ENCODE measurements at places on chromosomes 11 and 22.
A peak's percentile ranks its signal among the peaks of the same experiment; 100 is the strongest.

- DNase-seq = no peak
Observed at GRCh38 chr11:6497069-6497839, at the start of gene DNHD1. Gene DNHD1, plus strand, starts transcription at chr11:6497280. Its CDS starts 936 bp downstream, at chr11:6498216.

- DNase-seq = no peak
Observed at GRCh38 chr11:110077346-110077745, 15.8 kb upstream of the ZC3H12C start.

- no peak for DNase-seq
Observed at GRCh38 chr11:34792814-34793258, 123.3 kb downstream of the APIP start.

- DNase-seq = no peak
Observed at GRCh38 chr22:35686298-35686697, 31.4 kb upstream of the APOL5 start.

- no peak for DNase-seq
Observed at GRCh38 chr11:88383447-88383846, 45.9 kb upstream of the CTSC start.

DNA sequence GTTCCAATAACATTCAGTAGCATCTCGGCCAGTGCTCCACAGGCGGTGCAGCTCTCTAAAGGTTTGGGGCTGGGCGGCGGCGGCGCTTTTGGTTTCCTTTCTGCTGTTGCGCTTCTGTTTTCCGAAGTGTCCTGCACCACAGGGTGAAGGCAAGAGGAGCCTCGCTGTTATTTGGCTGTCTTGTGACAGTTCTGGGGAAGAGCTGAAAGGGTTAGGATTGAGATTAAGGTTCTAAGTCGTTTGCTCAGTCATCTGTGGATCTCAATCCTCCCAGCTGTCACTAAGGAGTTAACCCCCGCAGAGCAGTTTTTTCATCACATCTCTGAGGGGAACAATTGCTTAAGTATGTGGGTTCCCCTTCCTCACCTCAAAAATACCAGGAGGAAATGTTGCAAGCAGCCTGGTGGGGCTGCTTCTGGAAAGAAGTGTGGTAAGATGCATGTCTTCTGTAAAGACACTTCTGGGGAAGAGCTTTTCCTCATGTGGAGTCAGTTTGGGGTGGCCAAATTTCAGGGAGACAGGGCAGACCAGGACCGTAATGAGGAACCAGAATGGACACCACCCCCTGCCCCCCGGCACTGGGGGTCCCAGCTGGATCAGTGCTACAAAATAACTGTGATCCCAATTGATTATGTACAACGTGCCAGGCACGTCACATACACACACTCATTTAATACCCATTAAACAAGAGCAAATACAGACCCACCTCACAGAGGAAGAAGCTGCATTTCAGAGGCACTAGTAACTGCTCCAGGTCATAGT lies 14.2 kb downstream of the TMEM121B start:
- DNase-seq = no peak

DNA sequence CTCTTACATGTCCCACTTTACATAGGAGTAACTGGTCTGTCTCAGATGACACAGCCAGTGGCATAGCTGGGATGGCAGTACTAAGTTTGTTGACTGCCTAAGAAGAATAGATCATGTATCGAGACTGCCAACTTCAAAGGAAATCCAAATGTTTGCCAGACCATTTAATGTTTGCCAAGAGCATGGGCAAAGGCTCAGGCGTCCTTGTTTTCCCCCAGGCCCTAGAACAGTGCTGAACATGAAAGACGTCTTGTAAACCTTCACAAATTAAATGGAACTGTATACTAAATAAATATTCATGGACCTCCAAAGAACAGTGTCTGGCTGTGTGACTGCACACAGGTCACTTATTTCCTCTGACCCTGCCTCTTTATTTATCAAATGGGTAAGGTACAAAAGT lies 234.7 kb upstream of the CCDC90B start:
- DNase-seq = no peak

DNA sequence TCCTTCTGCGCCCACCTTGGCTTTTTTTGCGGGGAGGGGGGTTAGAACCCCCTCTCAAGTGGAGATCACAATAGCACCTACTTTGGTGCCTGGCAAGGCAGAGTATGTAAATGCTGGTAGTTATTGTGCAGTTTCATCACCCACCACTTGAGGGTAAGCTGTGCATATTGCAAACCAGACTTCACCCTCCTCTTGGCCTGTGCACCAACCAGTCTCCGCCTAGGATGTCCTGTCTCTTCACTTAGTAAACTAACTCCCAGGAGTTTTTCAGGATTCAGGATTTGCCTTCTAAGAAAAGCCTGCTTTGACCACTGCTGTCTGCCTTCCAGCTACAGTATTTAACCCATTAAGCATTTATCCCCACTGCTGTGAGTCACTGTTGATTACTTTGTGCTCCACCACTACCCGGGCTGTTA lies 2.0 kb upstream of the UBXN1 start:
- peak; percentile 32 for DNase-seq

DNA sequence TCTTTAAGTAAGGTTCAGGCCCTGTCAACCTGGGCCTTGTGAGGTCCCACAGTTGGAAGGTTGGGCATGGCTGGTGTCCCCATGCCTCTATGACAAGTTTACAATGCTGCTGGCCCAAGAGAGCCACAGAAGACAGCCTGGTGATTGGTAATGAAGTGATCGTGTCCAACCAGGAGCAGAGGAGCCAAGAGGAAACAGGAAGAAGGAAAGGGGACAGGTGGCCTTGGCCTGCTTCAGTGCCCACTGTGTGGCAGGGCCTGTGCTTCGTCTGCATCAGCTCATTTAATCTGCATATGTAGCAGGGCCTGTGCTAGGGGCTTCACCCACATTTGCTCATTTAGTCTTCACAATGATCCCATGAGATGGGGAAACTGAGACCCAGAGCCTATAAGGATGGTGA lies 42.1 kb upstream of the CSNK2A3 start:
- no peak for DNase-seq

- no peak for DNase-seq
Observed at GRCh38 chr22:27107824-27108223, 450.4 kb downstream of the MIAT start.

DNA sequence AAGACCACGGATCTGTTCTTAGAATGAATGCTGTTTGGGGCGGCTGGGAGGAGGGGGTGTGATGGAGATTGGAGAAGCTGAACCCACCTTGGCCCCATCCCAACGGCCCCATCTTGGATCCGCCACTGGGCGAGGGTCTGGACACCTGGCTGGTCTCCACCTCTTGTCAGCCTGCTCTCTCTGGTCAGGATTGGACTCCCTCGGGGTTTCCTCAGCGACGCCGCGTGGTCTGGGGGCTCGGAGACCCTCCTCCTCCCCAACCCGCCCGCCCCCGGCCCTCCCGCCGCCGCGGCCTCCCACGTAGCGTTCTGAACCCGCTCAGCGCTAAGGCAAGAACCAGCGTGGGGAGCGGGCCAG lies 4.3 kb upstream of the FLI1 start:
- DNase-seq = no peak

DNA sequence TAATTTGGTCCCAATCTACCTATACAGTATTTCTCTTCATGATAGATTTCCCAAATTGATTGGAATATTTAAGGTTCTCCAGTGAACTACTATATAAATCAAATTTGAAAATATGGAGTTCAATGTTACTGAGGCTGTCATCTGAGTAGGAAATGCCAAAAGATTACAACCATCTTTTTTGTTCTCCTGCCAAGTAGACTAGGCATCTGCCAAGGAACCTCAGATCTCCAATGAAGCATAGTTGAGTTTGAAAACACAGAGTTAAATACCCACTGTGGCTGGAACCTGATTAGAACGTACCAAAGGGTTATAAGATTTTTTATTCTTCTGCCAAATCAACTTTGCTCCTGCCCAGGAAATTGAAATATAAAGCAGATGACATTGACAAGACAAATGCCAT lies 330.9 kb downstream of the CNTN5 start:
- no peak for DNase-seq

DNA sequence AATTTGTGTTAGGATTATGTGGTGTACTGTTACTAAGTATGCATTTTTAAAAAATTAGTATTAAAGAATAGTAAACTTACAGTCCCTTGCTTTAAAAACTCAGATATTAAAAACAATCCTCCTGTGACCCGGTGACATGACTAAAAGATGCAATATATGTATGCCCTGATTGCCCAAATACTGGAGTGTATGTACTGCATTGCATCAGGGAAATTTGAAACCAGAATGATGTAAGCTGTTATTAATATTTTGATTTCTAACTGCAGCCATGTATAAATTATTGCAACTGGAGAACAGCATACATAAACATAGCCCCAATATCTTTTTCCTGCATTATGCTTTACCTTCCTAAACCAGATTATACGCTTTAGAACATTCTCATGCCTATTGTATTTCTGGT lies 3.7 kb upstream of the HSPA8 start:
- DNase-seq = no peak

DNA sequence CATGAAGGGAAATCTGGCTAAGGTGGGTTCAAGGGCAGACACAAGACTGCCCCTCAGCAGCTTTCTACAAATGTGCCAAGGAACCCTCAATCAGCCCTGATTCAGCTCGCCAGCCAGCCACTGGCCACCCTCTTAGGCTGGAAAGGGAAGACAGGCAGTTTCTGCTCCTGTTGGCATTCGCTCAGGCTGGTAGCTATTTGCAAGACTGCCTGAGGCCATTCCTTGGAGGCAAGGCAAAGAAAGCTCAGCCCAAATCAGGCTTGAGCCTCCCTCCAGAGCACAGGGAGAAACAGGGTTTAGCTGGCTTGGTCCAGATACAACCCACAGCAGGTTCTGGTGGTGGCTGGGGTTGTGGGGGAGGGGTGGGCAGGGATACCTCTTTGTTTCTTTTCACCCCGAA lies 19.2 kb downstream of the TP53I11 start:
- no peak for DNase-seq

DNA sequence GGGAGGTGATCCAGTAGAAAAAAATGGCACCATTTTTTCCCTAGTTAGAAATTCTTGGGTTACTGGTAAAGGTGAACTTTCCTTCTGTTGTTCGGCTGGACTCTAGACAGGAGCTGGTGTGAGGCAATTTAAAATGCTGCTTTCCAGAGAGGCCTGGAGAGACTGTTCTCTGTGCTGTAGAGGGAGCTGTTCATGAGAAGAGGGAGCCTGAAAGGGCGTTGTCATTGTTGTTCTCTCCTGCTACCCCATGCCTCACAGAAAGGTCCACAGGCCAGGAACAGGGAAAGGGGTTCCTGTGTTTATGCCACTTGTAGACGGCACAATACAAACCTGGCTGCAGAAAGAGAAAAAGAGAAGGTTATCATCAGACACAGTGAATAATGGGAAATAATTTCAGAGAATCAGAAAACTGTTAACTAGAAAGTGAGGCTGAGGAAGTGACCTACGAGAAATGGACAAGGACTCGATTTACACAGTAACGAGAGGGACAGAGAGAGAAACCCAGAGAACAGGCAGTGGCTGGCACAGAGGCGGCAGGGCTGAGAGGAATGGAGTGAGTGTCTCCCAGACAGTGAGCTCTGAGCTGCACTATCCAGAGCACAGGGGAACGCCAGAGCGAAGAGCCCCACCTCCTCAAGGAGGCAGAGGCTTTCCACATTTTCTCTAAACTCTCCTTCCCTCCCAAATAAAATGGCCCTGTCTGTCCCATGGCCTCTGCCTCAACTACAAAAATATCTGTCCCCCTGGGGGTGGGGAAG lies 109.2 kb downstream of the RRM1 start:
- no peak for DNase-seq

DNA sequence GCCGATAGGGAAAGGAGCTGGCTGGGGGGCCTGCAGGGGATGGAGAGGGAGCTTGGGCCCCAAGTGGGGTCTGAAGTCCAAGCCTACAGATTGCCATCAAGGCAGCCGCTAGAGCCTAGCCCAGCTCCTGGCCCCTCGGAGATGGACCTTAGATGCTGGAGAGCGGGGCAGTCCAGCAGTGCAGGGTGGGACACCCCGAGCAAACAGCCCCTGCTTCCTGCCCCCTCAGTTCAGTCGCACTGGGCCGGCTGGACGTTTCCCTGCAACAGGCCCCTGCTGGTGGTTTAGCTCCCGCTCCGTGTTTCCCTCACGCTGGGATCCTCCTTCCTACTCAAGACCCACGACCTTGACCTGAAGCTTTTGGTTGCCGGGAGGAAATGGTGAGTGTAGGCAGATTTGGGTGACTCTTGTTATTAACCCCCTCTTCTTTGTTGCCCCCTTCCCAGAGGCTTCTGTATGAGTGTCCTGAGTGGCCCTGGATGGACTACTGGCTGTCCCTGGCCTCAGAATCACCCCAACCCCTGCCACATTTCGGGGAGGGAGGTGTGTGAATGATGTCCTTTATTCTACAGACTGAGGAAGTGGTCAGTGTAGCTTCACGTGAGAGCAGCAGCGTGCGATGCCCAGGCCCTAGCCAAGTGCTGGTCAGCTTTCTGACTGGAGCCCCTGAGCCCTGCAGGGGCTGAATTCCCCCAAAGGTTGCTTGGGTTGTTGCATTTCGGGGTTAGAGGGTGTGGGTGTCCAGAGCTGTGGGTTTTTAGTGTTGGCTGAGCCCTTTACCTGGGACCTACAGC lies 2.7 kb downstream of the ST3GAL4 start:
- DNase-seq = no peak

DNA sequence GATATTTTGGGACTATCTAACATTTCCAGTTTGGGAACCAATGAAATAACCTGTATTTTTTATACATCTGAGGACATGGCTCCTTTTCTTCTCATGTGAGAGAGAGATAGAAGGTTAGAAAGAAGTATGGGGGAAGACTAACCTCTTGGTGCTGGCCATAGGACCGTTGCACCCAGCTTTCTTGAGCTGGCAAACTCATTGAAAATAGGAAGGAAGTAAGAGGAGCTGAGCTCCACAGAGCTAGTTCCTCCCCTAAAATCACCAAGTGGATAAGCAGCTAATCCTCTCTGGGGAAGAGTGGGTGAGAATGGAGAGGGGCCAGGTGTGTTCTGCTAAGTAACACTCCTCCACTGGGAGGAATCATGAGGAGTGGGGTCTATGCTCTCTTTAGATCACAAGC lies 387.4 kb upstream of the CADM1 start:
- no peak for DNase-seq

- no peak for DNase-seq
Observed at GRCh38 chr11:18011633-18012032, 1.2 kb downstream of the SERGEF start.

- DNase-seq = no peak
Observed at GRCh38 chr22:44363013-44363979, 50.5 kb upstream of the SHISAL1 start.

DNA sequence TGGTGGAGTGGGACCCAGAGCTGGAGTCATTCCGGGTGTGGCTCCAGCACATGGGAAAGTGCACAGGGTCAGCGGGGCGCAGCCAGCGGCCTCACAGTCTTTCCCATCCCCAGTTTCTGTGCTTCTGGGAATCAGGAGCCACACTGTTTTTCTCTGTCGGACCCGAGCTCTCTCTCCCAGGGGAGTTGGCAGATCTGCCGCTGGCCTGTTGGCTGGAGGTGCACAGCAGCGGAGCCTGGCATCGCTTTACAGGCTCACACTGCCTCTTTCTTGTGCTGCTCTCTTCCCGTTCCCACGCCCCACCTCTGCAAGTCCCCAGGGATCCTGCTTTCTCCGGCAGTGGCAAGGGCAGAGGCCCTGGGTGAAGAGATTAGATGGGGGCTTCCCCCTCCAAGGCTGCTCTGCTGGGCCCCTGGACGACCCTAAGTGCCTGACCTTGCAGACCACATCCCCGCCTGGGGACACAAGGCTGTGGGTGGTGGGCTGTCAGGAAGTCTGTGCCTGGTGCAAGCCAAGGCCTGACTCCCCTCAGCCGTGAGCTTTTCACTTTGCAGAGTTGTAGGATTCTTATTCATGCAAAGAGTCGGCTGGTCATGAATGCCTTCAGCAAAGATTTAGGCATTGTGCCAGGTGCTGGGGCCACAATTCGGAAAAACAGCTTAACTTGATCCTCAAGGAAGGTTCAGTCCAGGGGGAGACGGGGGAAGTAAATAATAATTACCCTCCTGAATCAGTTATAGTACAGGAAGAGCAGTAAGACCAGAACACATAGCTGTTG lies 116.3 kb downstream of the TIMP3 start:
- DNase-seq = no peak
